ENCODE measurements at places on chromosomes 3 and 15.

DNA sequence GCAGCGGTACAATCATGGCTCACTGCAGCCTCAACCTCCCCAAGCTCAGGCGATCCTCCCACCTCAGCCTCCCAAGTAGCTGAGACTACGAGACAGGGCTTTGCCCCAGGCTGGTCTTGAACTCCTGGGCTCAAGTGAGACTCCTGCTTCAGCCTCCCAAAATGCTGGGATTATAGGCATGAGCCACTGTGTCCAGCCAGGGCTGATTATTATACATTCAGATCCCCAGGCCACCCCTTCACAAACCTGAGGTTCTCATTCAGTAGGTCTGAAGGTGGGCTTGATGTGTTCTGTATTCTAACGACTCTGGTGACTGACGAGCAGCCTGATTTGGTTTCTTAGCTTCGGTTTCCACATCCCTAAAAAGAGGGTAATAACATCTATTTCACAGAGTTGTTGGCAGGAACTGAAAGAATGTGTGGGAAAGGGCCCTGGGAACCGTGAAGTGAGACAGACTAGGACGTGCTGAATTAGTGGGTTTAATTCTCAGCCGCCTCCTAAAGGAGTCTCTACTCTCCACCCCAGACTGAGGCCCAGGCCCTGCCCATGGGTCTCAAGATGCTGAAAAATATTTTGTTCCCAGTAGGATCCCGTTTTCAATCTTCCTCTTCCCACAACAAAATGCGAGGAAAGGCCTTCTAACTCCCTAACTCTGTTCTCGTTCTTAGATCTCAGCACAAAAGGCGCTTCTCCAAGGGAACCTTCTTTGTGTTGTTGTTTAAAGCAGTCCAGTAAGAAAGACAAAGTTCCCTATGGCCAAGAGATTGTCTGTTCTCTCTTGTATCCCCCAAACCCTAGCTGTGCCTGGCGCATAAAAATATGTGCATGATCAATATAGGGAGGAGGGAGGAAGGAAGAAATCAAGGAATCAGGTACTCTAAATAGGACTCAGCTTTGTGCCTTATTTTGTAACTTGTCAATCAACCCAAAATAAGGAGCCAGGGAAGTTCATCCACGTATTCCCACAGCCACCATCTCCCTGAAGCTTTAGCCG lies 210.0 kb upstream of the TOPAZ1 start:
- DNase-seq, result no peak

DNA sequence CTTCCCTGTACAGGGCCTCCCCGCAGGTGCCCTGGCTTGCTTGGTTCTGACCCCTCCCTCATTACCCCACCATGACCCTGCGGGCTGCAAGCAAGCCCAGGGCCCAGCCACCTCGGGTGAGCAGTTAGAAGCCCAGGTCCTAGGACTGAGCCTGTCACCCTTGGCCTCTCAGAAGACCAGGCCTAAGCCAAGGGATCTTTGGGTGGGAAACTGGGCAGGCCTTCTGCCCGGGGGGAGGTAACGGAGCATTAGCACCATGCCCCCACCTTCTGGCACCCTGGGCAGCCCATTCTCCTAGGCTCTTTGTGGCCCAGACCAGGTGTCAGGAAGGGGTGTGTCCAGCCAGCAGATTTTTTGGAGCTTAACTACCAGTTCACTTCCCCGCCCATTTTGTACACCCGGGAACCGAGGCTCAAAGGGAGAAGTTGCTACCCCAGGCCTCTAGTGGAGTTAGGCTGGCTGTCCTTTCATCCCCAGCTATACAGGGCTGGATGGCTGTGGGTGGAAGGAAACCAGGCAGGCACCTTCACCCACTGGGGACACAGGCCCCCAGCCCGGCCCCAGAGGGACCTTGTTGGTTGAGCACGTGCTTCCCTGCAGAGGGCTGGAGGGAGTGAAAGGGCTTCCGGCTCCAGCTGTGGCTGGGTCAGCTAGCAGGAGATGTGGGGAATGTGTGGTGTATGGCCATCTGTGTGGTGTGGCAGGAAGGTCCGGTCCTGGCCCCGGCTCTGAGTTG lies 1.4 kb downstream of the CSK start:
- DNase-seq, result no peak

GRCh38 chr3:11459186-11459824 lies 184.4 kb downstream of the VGLL4 start:
- DNase-seq, result no peak

GRCh38 chr3:152105446-152105845 lies 163.3 kb upstream of the MBNL1 start:
- DNase-seq, result no peak

GRCh38 chr3:31379598-31379997 lies 153.1 kb upstream of the STT3B start:
- DNase-seq, result no peak

DNA sequence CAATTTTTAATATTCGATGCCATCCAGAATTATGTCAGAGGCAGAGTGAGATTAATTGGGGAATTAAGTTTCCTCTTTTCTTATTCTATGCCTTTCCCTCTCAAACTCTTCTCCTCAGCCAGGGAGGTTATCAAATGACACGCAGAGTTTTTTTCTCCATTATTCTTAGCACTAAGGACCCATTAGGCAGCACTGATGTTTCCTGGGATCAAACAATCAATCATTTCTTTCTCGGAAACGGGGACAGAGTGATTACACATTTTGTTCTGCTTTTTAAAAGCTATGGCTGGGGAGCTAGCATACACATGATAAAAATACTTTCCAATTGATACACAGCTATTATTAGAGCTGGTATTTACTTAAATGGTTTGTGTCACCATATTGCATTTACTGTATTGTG lies 35.3 kb upstream of the PSMD6 start:
- DNase-seq, result no peak

- DNase-seq, result no peak
These were observed 96.2 kb upstream of the PLCL2 start for GRCh38 chr3:16788440-16789056.

- DNase-seq, result no peak
These were observed 144.4 kb downstream of the MYLK start for GRCh38 chr3:123739754-123740153.

GRCh38 chr3:40258555-40258954 lies 51.0 kb upstream of the EIF1B start:
- DNase-seq, result no peak

DNA sequence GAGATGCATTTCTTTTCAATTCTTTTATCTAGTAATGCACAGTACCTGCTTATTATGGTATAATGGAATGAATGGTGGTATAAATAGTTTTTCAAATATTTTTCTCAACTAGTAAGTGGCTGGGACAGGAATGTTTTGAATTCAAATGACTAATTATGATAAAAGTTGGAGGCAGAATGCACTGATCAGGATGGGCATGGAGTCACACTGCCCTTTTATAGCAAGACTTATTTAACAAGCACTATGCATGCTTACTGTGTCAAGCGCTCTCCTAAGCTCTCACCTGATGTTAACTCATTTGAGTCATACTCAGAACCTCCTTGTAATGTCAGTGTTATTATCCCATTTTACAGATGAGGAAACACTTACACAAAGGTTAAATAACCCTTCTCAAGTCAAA lies 221.8 kb downstream of the FEZF2 start:
- no peak for DNase-seq

GRCh38 chr15:60259469-60259868 lies 138.3 kb downstream of the ANXA2 start:
- DNase-seq, result no peak
